Substantia nigra (tissue), 51 donors: ENCODE measurements at places on chromosomes 7 and 10.

- DNase-seq = no peak
These were observed at the start of gene TAS2R16 for GRCh38 chr7:122995600-122995999. Gene TAS2R16 (minus strand): TSS chr7:122995700. CDS start chr7:122995634, 66 bp downstream.

- no peak for DNase-seq
These were observed 124.2 kb downstream of the ARHGAP12 start for GRCh38 chr10:31804352-31804810.

DNA sequence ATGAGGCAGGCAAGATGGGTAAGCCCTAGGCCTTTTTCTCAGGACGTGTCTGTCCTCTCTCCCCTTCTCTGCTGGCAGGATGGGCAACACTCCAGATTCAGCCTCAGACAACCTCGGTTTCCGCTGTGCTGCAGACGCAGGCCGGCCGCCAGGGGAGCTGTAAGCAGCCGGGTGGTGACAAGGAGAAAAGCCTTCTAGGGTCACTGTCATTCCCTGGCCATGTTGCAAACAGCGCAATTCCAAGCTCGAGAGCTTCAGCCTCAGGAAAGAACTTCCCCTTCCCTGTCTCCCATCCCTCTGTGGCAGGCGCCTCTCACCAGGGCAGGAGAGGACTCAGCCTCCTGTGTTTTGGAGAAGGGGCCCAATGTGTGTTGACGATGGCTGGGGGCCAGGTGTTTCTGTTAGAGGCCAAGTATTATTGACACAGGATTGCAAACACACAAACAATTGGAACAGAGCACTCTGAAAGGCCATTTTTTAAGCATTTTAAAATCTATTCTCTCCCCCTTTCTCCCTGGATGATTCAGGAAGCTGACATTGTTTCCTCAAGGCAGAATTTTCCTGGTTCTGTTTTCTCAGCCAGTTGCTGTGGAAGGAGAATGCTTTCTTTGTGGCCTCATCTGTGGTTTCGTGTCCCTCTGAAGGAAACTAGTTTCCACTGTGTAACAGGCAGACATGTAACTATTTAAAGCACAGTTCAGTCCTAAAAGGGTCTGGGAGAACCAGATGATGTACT is 13.1 kb downstream of the PHKG1 start:
- DNase-seq = peak; percentile 83

DNA sequence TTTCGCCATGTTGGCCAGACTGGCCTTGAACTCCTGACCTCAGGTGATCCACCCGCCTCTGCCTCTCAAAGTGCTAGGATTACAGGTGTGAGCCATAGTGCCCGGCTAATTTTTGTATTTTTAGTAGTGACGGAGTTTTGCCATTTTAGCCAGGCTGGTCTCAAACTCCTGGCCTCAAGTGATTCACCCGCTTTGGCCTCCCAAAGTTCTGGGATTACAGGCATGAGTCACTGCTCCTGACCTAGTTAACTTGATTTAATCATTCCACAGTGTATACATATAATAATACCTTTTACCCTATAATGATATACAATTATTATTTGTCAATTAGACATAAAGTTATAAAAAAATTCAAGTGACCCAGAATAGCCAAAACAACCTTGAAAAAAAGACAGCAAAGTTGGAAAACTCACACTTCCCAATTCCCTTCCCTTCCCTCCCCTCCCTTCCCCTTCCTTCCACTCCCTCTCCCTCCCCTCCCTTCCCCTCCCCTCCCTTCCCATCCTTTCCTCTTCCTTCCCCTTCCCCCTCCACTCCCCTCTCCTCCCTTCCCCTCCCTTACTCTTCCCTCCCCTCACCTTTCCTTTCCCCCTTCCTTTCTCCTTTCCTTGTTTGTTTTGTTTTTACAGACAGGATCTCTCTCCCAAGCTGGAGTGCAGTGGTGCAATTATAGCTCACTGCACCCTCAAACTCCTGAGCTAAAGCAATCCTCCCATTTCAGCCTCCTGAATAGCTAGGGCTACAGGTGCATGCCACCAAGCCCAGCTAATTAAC is 14.8 kb upstream of the ZMIZ2 start:
- DNase-seq = no peak

DNA sequence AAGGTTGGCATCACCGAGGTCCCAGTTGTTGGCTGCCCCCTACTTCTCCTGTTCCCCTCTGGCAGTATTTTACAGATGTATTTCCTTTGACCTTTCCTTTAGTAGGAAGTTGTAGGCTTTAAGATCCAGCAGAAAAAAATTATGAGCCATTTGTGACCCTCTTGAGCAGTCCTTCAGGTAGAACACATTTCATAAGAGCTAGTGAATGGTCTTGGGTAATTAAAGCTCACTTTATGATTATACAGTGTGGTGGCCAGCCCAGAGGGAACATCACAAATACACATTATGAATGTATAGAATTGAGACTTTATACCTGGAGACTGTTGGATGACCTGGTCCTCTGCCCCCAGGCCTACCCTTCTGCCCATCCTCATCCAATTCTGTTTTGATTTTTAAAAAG is 57.0 kb downstream of the KAT6B start:
- DNase-seq = no peak

DNA sequence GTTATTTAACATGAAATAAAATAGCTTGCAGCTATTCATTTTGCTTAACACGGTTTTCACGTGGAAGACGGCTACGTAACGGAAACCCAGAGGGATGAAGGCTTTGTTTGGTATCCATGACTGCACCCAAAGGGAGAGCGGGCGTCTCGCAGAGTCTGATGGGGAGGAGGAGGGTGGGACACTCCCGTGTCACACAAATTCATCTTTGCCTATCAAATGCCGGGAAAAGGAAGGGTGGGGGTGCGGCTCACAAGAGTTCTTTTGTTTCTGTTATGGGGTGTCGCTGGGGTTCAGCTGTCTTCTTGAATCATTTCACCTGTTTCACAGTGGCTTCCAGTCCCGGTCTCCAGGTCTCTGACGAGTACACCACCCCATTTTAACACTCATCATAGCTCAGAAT is 108.5 kb downstream of the ZRANB1 start:
- no peak for DNase-seq

GRCh38 chr10:127115100-127115499 is 81.3 kb downstream of the INSYN2A start:
- no peak for DNase-seq

DNA sequence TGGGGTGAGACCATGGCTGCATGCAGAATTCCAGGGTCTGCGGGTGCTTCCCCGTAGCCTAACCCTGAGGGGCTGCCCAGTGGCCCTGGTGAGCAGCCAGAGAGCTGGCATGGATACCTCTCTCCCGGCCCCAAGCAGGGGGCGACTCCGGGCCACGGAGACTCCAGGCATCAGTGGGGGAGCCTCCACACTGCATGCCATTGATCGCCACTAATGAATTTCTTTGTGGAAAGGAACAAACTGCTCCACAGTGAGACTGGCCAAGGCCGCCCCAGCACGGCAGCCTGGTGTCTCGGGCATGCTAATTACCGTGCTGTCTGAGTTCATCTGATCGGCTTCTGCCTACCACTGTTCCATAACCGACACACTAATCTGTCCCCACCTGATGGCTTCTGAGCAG is 184.4 kb downstream of the GRID1 start:
- DNase-seq = peak; percentile 84

DNA sequence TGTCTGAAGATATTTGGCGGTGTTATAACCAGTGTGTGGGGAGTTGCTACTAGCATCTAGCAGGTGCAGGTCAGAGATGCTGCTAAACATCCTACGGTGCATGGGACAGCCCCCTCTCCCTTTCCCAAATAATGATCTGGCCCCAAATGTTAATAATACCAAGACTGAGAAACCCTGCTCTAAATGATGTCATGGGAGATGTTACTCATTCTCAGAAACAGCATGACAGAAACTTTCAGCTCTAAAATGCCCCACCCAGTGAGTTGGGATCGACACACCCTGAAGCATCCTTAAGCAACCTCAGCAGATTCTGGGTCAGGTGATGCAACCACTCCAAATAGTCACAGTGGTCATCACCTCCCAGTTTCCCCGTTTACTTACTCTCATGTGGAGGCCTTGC is 108.8 kb upstream of the MPP7 start:
- no peak for DNase-seq

DNA sequence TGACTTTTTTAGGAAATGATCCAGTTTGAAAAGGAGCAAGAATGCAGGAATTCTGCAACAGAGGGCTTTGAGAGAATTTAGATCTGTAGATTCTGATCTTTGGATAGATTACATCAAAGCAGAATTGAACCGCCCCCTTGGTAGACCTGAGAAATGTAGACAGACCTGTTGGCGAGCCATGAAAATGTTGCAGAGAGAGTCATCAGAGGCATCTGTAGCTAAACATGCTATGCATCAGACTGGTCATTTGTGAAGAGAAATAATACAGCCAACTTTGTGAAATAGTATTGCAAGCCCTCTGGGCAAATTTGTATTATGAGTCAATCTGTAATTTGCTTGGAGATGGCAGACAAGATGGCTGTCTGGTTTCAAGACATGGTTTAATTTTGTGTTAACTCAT is 4.3 kb upstream of the C1GALT1 start:
- DNase-seq = no peak

DNA sequence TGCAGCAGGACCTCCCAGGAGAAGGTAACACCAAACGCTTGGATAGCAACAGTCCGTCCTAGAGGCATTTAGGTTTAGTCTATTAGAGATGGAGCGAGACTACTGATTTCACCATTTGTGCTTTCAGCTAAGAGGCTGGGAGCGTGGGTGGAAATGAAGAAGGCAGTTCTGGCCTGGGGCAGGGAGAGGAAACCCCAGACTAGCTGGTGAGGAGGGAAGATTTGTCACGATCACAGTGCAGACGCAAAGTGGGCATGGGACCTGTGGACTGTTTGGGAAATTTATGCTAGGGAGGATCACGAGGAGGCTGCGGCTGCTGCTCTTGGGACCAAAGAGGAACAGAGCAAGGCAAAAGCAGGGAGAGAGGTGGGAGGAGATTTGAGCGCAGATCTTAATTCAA is 130.4 kb upstream of the AOAH start:
- DNase-seq = no peak

- DNase-seq = no peak
These were observed 18.0 kb downstream of the PURB start for GRCh38 chr7:44867073-44867995.

DNA sequence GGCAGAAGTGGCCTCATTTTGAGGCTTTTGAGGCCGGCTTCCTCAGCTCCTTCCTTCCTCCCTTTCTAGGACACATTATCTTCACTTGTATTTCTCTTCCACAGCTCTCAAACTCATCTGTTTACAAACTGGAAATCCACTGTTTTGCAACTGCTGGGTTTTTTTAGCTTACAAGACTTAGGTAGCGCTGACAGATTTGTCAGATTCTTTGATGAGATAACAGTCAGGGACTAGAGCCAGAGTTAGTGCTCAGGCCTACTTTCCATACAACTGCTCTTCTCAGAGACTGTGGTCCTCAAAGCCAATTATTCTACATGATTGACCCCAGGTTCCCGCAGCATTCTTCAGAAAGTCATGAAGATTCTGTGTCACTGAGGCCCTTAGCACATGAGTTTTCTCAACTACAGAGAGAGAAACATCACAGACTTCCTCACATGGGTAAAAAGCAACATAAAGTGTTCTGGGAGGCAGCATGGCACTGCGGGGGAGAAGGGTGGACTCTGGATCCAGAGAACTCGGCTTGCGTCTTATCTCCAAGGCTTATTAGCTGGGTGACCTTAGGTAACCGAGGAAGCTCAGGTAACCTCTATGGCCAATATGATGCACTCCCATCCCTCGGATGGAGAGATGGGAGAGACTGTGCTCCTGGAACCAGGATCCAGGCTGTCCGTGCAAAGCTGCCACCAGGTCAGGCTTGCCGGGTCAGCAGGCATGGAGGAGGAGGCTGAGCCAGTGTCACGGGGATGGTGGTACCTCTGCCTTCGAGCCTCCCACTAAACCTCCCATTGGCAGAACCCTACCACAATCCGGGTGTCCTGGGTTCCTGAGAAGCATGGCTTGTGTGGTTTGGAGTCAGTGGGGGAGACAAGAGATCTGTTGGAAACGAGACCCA is 10.5 kb downstream of the DDC start:
- no peak for DNase-seq

GRCh38 chr7:20270371-20270770 is 53.2 kb upstream of the MACC1 start:
- no peak for DNase-seq

DNA sequence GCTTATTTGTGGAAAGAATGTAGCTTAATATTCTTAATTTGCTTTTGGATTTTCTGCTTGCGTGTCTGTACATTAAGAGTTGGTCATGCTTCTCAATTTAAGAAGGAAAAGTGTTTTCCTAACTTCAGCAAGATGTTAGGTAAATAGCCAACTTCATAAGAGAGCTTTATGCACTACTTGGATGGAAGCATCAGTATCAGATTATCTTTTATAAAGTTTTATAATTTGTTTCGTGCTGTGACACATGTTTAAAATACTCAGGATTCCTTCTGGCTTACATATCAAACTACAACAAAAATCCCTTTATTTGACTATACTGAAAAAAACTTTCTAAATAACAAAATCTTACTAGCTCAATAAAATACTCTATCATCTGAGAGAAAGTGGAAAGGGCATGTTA is 34.8 kb upstream of the AGR2 start:
- no peak for DNase-seq

GRCh38 chr10:5284311-5285057 is 80.3 kb upstream of the UCN3 start:
- DNase-seq = no peak

DNA sequence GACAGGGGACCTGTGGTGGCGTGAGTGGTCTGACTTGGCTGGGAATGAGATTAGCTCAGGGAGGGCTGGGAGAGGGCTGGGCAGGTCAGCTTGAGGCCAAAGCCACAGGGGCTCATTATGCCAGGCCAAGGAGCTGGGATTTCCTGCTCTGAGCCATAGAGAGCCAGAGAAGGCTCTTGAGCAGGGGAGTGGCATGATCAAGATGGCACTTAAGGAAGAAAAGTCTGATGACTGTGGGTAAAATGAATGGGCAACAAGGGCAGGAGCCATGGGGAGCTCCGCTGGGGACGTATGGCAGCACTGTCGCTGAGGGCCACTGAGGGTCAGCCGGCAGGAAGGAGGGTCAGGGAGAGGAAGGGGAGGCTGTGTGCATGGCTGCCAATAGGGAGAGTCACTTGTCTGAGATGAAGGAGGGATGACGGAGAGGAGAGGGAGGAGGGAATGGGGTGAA is 5.8 kb downstream of the ANTXRL start:
- DNase-seq = no peak

DNA sequence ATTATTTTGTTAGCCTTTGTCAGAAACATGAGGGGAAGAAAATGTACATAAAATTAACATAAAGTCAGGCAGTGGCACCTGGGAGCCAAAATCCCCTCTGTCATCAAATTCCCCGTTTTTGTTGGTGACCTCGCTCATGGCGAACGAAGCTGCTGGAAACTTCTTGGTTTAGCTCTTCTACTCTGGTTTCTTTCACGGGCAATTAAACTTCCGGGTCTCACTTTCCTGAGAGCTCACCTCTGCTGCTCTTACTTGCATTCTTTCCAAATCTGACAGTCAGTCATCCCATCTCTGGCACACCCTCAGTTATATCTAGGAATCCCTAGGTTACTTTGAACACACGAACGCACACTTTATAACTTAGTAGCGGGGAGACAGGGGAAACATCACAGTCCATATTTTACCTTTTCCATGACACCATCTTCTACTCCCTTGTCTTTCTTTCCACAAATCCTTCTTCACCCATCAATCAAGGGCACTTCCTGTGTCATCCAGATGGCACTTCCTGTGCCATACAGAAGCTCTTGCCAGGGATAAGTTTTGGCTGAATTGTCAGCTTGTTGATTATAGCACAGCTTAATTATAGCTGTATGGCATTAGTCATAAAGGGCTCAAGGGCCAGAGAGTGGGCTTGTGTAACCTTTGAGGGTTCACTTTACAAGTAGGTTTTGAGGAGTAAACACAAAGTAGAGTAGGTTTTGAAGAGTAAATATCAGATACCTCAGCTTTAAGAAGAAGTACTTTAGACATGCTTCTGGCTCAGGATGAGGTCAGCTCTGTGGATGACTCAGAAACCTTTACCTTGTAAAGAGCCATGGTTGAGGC is 105.1 kb downstream of the GATA3 start:
- DNase-seq = no peak
